ENCODE measurements at places on chromosomes 1 and 21.

DNA sequence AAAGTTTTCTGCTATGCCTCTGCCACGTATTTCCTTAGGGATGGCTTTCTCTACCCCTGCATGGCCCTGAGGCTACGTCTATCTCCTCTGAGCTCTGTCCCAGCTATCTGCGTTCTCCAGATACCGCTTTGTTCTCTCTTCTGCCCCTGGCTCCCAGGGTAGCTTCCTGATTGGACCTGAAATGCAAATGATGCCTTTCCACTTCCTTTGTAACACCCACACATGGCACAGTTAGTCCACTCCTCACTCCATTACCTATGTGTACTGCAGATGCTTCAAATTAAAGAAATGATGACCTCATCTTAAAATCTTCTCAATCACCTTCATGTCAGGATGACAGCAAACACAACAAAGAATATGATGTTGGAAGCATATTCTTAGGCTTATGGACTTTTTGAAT lies 138.6 kb upstream of the POGK start:
- DNase-seq: no peak

GRCh38 chr21:39685991-39686390 lies 59.0 kb upstream of the IGSF5 start:
- DNase-seq: no peak

GRCh38 chr1:73162564-73162963 lies 880.2 kb upstream of the NEGR1 start:
- no peak for DNase-seq

DNA sequence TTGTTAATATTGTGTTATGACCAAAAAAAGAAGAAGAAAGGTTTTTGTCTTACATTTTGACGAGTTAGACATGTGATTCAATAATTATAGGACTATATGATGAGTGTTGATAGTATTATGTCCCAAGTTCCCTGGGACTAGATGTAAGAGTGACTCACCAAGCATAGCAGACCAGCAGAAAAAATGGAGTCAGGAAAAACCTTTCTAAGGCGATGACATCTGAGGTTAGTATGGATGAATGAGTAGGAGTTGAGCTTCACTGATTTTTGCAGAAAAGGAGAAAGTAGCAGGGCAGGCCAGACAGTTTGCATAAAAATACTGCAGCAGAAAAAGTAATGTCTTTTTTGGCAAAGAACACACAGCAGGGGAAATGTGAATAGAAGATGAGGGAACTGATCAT lies 1041.3 kb upstream of the ADGRL4 start:
- no peak for DNase-seq

GRCh38 chr1:32256473-32257226 lies 5.6 kb downstream of the LCK start:
- DNase-seq: no peak

- no peak for DNase-seq
These were observed 17.8 kb upstream of the HSD3B1 start for GRCh38 chr1:119489201-119489600.

- DNase-seq: no peak
These were observed 42.2 kb downstream of the ATP1B1 start for GRCh38 chr1:169148472-169149252.

All from activated effector memory CD4-positive, alpha-beta T cell treated with Interleukin-2 at 50 U/mL for 16 hours (primary cell).